ENCODE measurements at places on chromosomes 6 and 20.

DNA sequence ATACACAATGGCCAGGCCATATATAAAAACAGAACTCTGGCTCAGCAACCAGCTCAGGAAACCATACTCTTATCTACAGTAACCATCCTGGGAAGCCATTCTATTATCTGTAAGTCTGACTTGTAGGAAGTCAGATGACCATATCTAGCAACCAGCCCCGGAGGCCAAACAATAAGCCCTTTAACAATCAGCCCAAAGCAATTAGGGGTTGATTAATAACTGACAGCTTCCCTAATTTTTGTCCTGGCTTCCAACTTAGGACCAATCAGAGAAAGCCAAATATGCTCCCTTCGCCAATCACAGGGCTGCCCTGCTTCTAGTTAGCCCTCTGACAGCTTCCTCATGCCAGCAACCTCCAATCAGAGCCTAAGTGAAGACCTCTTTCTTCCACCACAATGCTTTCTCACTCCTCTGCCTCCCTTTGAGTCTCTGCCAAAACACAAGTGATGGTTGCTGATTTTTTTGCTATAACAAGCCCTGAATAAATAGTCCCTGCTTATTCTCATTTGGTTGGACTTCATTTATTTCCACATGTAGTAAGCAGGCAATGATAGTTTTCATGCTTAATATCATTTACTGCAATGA is 37.8 kb upstream of the STXBP5 start:
- DNase-seq = no peak

- no peak for DNase-seq
These were observed 93.5 kb downstream of the ESR1 start for GRCh38 chr6:151901009-151901411.

DNA sequence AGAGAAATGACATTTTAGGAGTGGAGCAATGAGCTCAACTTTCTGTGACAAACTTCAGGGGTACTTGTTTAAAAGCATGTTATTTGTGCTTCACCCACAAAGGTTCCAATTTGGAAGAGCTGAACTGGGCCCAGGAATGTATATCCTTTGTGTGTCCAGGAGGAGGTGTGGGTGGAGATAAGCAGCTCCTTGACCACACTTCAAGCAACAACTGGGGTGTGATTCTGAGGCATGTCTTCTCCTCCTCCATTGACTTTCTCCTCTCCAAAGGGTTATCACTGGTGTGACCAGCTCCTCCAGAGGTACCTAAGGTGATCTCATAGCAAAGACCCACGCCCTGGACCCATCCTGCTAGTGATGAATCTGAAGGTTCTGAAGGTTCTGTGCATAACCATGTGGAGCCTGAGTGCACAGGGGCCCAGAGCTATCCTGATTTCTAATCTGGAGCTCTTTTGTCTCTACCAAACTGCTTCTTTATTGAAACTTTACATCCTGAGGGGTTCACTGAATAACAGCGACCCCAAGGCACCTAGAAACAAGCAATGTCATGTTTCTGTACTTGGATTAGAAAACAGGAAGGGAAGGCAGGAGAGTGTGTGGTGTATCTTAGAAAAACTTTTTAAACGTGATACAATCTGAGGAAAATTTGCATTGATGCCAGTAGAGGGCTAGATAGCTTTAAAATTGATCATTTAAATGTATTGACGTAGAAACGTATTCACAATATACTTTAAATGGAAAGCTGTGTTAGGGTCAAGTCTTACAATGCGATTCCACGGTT is 60.9 kb upstream of the CD93 start:
- DNase-seq = no peak

DNA sequence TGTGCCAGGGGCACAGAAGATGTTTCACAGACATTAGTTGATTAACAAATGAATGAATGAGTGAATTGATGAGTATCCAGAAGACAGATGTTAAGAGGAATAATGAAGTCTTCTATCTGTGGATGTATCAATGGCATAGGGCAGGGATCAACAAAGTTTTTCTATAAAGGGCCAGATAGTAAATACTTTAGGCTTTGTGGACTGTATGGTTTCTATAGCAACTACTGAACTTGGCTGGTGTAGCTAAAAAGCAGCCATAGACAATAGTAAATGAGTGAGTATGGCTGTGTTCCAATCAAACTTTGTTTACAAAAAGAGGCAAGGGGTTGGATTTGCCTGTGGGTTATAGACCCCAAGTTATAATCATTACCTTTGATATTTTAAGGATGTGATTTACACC is 144.0 kb downstream of the PRL start:
- DNase-seq = no peak

DNA sequence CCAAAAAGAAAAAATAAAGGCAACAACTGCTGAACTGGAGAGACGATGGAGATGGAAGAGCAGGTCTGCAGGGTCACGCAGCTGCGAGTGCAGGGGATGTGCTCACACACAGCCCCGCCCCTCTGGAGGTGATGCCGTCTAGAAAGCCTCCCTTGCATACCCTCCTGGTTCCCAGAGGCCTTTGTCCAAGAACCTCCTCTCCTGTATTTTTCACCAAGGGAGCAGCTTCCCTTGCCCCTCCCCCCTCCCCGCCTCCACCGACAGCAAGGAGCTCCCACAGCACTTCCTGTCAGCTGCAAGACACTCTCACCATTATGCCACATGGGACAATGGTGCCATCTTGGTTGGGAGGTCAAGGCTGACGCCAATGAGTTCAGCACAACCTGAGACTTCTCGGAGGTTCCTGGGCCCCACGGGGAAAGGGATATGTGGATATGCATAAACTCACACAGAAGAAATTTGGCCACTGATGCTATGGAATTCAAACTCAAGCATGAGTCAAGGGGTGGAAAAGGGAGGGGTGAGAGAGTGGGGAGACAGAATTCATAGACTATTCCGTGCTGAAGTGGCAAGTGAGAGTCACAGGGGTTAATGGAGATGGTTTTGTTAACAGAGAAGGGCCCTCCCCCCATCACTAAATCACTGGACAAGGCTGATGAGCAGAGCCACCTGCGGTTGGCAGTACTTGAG is 132.9 kb downstream of the SCML4 start:
- DNase-seq = no peak

GRCh38 chr6:81362246-81362645 is 390.2 kb downstream of the TENT5A start:
- no peak for DNase-seq

- DNase-seq = no peak
These were observed at the start of gene BANF2 for GRCh38 chr20:17699931-17700351. TSS of gene BANF2 (plus strand) at chr20:17699966. CDS start at chr20:17725026, 25,060 bp downstream.

GRCh38 chr6:63426844-63427243 is 107.1 kb upstream of the LGSN start:
- no peak for DNase-seq

Data from CD8-positive, alpha-beta T cell (primary cell).